Tibial nerve (tissue), 4 donors: ENCODE measurements at places on chromosomes 5 and 9. TPM values are rescaled to one million over a fixed set of nuclear protein-coding genes. Genes with fewer than 3 reads are reported as not detected.

GRCh38 chr5:137403869-137404268 is 95.3 kb downstream of the SPOCK1 start:
- no peaks in the 10 kb centered on the region for H3K4me1 ChIP-seq
- no peak for DNase-seq
- no peak overlapping the region for H3K4me3 ChIP-seq
- no peaks in the 10 kb centered on the region for H3K27me3 ChIP-seq

GRCh38 chr5:41707853-41708603 is 162.2 kb downstream of the OXCT1 start:
- no peaks in the 10 kb centered on the region for H3K4me1 ChIP-seq
- H3K4me3 ChIP-seq: no peak overlapping the region
- H3K36me3 ChIP-seq: no peaks in the 10 kb centered on the region
- no peak for DNase-seq

- no peak for DNase-seq
- H3K27me3 ChIP-seq: no peaks in the 10 kb centered on the region
- H3K36me3 ChIP-seq: no peaks in the 10 kb centered on the region
- H3K4me3 ChIP-seq: no peak overlapping the region
- no peak overlapping the region for H3K27ac ChIP-seq
- no peaks in the 10 kb centered on the region for H3K4me1 ChIP-seq
These were observed 21.2 kb upstream of the MARCHF3 start for GRCh38 chr5:127051591-127051990.

Gene CDC20B
- not detected for total RNA-seq

Gene PTGR1
- total RNA-seq: 32.3 TPM

Gene NFIB
- 68.8 TPM for total RNA-seq

Gene APBB3
- total RNA-seq: 43.7 TPM

Gene ARID3C
- 2.0 TPM for total RNA-seq

Gene SLC6A3
- total RNA-seq: not detected
